ENCODE measurements at places on chromosomes 2 and 18. TPM values are rescaled to one million over a fixed set of nuclear protein-coding genes. Genes with fewer than 3 reads are reported as not detected.

Gene HOXD10
- 14.8 TPM for total RNA-seq

Gene SLC19A3
- total RNA-seq: 8.5 TPM

Gene ITM2C
- 2,247 TPM for total RNA-seq

Gene PPP1R1C
- 0.98 TPM for total RNA-seq

Gene KIAA2012
- total RNA-seq: not detected

Gene ATF2
- total RNA-seq: 36.9 TPM

Gene RAPGEF4
- total RNA-seq: 1.2 TPM

Gene OSR1
- total RNA-seq: 4.1 TPM

Gene NR4A2
- total RNA-seq: 9.7 TPM

Gene RNF152
- total RNA-seq: 80.9 TPM

Gene CHRND
- not detected for total RNA-seq

Gene TNFAIP6
- 0.25 TPM for total RNA-seq

Gene PLCD4
- total RNA-seq: 1.0 TPM

Gene SULT1C2
- 0.98 TPM for total RNA-seq

Gene CPO
- total RNA-seq: not detected

Gene RBMS1
- 18.6 TPM for total RNA-seq

Gene FAM124B
- 0.55 TPM for total RNA-seq

Gene SP5
- 1.7 TPM for total RNA-seq

Gene DCC
- 0.18 TPM for total RNA-seq

Gene FTCDNL1
- 1.4 TPM for total RNA-seq

Gene LHCGR
- total RNA-seq: not detected

Gene SERPINB12
- total RNA-seq: not detected

Gene DSC3
- 0.34 TPM for total RNA-seq

Gene FSHR
- not detected for total RNA-seq

Gene CD8B
- 1.3 TPM for total RNA-seq

Gene SGPP2
- 75.9 TPM for total RNA-seq

Gene SIGLEC15
- 0.21 TPM for total RNA-seq

Gene BIN1
- total RNA-seq: 34.3 TPM

Gene SERPINB2
- total RNA-seq: not detected

Gene RIT2
- total RNA-seq: not detected

Measured in left colon (tissue), 2 donors.